NCI-H446 treated with DMSO at 0.1 percent for 48 hours (cell line): ENCODE measurements at places on chromosomes 11 and 22.

DNA sequence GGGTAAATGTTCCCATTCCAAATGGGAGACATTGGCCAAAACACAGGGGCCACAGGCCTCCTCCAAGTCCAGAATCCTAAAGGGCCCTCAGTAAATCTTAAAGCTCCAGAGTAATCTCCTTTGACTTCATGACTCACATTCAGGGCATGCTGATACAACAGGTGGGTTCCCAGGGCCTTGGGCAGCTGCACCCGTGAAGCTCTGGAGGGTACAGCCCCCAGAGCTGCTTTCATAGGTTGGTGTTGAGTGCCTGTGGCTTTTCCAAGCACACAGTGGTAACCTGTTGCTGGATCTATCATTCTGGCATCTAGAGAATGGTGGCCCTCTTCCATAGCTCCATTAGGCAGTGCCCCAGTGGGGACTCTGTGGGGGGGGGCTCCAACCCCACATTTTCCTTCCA, 54.0 kb downstream of the NELL1 start:
- DNase-seq = no peak

GRCh38 chr11:81495699-81496292, 1237.9 kb downstream of the FAM181B start:
- no peak for DNase-seq

GRCh38 chr11:76857781-76858410, 2.8 kb upstream of the ACER3 start:
- DNase-seq = no peak

- no peak for DNase-seq
Measured at GRCh38 chr11:134761926-134762247, 349.8 kb upstream of the B3GAT1 start.
